A549 treated with DMSO at 1 μM for 4 hours (cell line): ENCODE measurements at places on chromosomes 7 and 10. TPM values are rescaled to one million over a fixed set of nuclear protein-coding genes. Genes with fewer than 3 reads are reported as not detected.

The PRLHR gene
- total RNA-seq, result not detected in 5 replicates

The PTPRN2 gene
- 0.52 to 1.2 TPM (median 0.91 TPM) in 5 replicates for total RNA-seq

The SPDYE8 gene
- total RNA-seq, result not detected in 5 replicates

The LLCFC1 gene
- not detected in 5 replicates for total RNA-seq

The SEPHS1 gene
- 68.8 to 74.8 TPM (median 71.0 TPM) in 5 replicates for total RNA-seq

The ADIRF gene
- total RNA-seq, result 0.17 TPM in 1 of 5 replicates, not detected in the others

The SH2D4B gene
- total RNA-seq, result 0.02 to 0.08 TPM (median 0.06 TPM) in 3 of 5 replicates, not detected in the others

The STK31 gene
- 0.31 to 0.51 TPM (median 0.43 TPM) in 5 replicates for total RNA-seq

The CPXM2 gene
- 0.02 TPM in 1 of 5 replicates, not detected in the others for total RNA-seq

The TMEM209 gene
- 15.5 to 18.3 TPM (median 18.2 TPM) in 5 replicates for total RNA-seq

The LRGUK gene
- 0.26 to 0.56 TPM (median 0.41 TPM) in 5 replicates for total RNA-seq

The ITGB8 gene
- total RNA-seq, result 0.70 to 1.2 TPM (median 1.1 TPM) in 5 replicates

The FAM13C gene
- total RNA-seq, result 0.12 to 0.28 TPM (median 0.14 TPM) in 3 of 5 replicates, not detected in the others

The CTAGE8 gene
- not detected in 5 replicates for total RNA-seq

The PRKG1 gene
- total RNA-seq, result 0.16 TPM in 1 of 5 replicates, not detected in the others

The IFIT2 gene
- total RNA-seq, result 2.5 to 5.4 TPM (median 3.4 TPM) in 5 replicates

The IRF5 gene
- 12.8 to 17.4 TPM (median 14.7 TPM) in 5 replicates for total RNA-seq

The RALA gene
- total RNA-seq, result 31.0 to 39.0 TPM (median 31.3 TPM) in 5 replicates

The FIGNL1 gene
- 17.7 to 21.1 TPM (median 20.3 TPM) in 5 replicates for total RNA-seq

The MMP21 gene
- 0.03 TPM in 1 of 5 replicates, not detected in the others for total RNA-seq

The IDI2 gene
- total RNA-seq, result 0.06 to 0.17 TPM in 2 of 5 replicates, not detected in the others

The TMEM236 gene
- 0.03 to 0.12 TPM (median 0.07 TPM) in 5 replicates for total RNA-seq

The TMEM168 gene
- total RNA-seq, result 9.1 to 13.3 TPM (median 10.7 TPM) in 5 replicates

The DEPP1 gene
- total RNA-seq, result 1.1 to 2.6 TPM (median 1.5 TPM) in 5 replicates

The FGF8 gene
- 0.08 TPM in 1 of 5 replicates, not detected in the others for total RNA-seq

The GSAP gene
- 1.8 to 3.7 TPM (median 2.8 TPM) in 5 replicates for total RNA-seq

The ASB10 gene
- total RNA-seq, result not detected in 5 replicates

The BRAT1 gene
- 24.8 to 39.5 TPM (median 34.7 TPM) in 5 replicates for total RNA-seq

The PCDH15 gene
- not detected in 5 replicates for total RNA-seq

The GPR85 gene
- not detected in 5 replicates for total RNA-seq

The FGL2 gene
- total RNA-seq, result not detected in 5 replicates

The LIPK gene
- total RNA-seq, result not detected in 5 replicates

The BMPR1A gene
- total RNA-seq, result 24.1 to 29.5 TPM (median 28.8 TPM) in 5 replicates

The LBX1 gene
- not detected in 5 replicates for total RNA-seq

The LAMB1 gene
- total RNA-seq, result 126 to 145 TPM (median 142 TPM) in 5 replicates

The TEX36 gene
- not detected in 5 replicates for total RNA-seq

The IMPDH1 gene
- total RNA-seq, result 76.1 to 93.1 TPM (median 88.5 TPM) in 5 replicates

The CALCR gene
- total RNA-seq, result not detected in 5 replicates

The PYROXD2 gene
- 3.2 to 5.1 TPM (median 4.1 TPM) in 5 replicates for total RNA-seq

The PIP gene
- not detected in 5 replicates for total RNA-seq

The SPDYE1 gene
- not detected in 5 replicates for total RNA-seq

The ZC3HAV1 gene
- total RNA-seq, result 31.8 to 38.8 TPM (median 35.6 TPM) in 5 replicates

The MYPN gene
- total RNA-seq, result 2.5 to 4.2 TPM (median 2.8 TPM) in 5 replicates

The SUV39H2 gene
- total RNA-seq, result 20.5 to 24.8 TPM (median 22.4 TPM) in 5 replicates

The OR6B1 gene
- not detected in 5 replicates for total RNA-seq

The RAMP3 gene
- not detected in 5 replicates for total RNA-seq

The HOXA11 gene
- total RNA-seq, result 0.63 to 1.2 TPM (median 0.79 TPM) in 5 replicates

The LRIT1 gene
- not detected in 5 replicates for total RNA-seq

The EVX1 gene
- total RNA-seq, result 0.05 to 0.06 TPM (median 0.06 TPM) in 3 of 5 replicates, not detected in the others

The TRPV5 gene
- not detected in 5 replicates for total RNA-seq

The RTKN2 gene
- 0.83 to 1.2 TPM (median 1.1 TPM) in 5 replicates for total RNA-seq

The CYP26C1 gene
- not detected in 5 replicates for total RNA-seq

The AGR2 gene
- 103 to 163 TPM (median 124 TPM) in 5 replicates for total RNA-seq

The RASA4B gene
- 1.4 to 1.9 TPM (median 1.7 TPM) in 5 replicates for total RNA-seq

The ITGB1 gene
- 832 to 1,203 TPM (median 1,087 TPM) in 5 replicates for total RNA-seq

The HERPUD2 gene
- total RNA-seq, result 14.9 to 23.7 TPM (median 20.8 TPM) in 5 replicates

The SMC3 gene
- total RNA-seq, result 44.0 to 61.3 TPM (median 55.4 TPM) in 5 replicates

The CFTR gene
- total RNA-seq, result 0.31 TPM in 1 of 5 replicates, not detected in the others

The CRYGN gene
- total RNA-seq, result not detected in 5 replicates
